ENCODE measurements at places on chromosomes 11 and 22. TPM values are rescaled to one million over a fixed set of nuclear protein-coding genes. Genes with fewer than 3 reads are reported as not detected.

Gene DESI1
- total RNA-seq: 18.8 TPM

Gene APOC3
- not detected for total RNA-seq

GRCh38 chr22:44537015-44537414, 39.0 kb upstream of the RTL6 start:
- DNase-seq: no peak

DNA sequence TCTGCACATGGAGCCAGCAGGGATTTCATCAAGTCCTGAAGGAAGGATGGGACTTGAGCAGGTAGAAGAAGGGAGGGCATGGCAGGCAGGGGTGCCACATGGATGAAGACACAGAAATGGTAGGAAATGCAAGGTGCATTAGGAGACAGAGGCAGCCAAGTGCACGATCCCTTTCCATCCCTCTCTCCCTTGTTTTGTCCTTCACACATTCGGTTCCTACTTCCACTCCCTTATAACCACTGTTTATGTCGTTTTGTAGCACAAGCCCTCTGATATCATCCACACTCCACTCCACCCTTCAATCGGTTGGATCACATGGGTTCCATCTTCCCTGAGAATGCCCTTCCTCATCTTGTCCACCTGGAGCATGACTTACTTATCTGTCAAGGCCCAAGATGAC, 35.2 kb downstream of the IFT27 start:
- no peak for DNase-seq

- DNase-seq: no peak
Observed at GRCh38 chr11:46380340-46381047, 975 bp upstream of the MDK start.
